ENCODE measurements at places on chromosomes 5 and 9. TPM values are rescaled to one million over a fixed set of nuclear protein-coding genes. Genes with fewer than 3 reads are reported as not detected.

The SLC6A3 gene
- 0.19 TPM for total RNA-seq

The GABRA6 gene
- total RNA-seq: not detected

The QRFP gene
- not detected for total RNA-seq

The TAF1L gene
- not detected for total RNA-seq

The NNT gene
- total RNA-seq: 16.0 TPM
